ENCODE measurements at places on chromosomes 7 and 10.
A peak's percentile ranks its signal among the peaks of the same experiment; 100 is the strongest.

- DNase-seq = no peak
Observed at GRCh38 chr10:132514821-132515520, 22.6 kb upstream of the INPP5A start.

DNA sequence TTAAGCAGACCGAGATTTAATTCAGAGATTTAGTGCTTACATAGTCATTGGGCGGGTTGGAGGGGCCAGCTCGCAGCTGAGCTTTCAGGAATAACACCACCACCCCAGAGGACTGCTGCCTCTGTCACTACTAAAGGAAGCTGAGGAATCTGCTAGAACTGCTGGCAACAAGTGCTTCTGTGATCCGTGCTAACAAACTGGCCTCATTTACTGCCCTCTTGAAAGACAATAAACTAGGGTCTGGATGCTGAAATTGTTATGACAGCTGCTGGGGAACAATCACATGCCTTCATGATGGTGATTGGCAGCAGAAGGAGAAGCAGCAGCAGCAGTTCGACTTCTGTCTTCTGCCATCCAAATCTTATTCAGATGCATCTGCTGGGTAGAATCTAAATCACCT is 285.5 kb upstream of the TAC1 start:
- DNase-seq = no peak

- no peak for DNase-seq
Observed at GRCh38 chr7:35987016-35987415, 166.0 kb upstream of the EEPD1 start.

- DNase-seq = no peak
Observed at GRCh38 chr7:122689346-122690109, 9.4 kb downstream of the RNF133 start.

DNA sequence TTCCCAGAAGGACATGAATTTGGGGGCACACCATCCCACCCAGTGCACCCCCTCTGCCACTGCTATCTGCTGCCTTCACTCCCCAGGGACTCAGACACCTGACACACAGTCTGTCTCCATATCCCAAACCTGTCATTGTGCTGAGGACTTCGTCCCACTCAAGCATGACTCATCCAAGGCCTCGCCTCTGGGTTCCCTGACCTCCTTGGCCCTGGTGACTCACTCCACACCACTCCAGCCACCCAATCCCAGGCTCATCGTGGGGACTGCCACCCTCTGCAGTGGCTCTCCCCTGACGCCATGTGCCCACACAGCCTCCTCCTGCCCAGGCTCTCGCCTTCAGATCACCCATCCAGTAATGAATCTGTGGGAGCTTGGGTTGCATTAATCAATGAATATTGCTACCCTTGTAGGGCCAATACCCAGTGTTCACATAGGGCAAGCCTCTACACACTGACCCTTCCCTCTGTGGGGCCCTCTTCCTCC is 6.6 kb upstream of the INSIG1 start:
- DNase-seq = no peak

DNA sequence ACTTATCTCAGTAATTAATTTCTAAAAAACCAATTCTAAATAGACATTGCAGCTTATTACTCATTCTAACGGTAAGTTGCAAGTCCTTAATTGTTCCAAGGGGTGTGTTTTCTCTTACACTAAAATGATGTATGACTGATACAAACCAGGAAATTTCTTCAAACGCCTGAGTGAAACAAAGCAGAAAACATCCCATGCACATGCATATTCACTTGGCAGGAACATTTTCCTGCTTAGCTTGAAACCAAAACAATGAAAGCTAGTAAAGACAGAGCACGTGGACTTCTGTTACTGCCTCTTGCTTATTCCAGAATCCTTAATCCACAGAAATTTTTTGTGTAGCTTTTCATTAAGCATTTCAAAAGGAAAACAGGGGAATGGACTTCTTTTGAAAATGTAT is 187.7 kb downstream of the MTERF1 start:
- DNase-seq = no peak

DNA sequence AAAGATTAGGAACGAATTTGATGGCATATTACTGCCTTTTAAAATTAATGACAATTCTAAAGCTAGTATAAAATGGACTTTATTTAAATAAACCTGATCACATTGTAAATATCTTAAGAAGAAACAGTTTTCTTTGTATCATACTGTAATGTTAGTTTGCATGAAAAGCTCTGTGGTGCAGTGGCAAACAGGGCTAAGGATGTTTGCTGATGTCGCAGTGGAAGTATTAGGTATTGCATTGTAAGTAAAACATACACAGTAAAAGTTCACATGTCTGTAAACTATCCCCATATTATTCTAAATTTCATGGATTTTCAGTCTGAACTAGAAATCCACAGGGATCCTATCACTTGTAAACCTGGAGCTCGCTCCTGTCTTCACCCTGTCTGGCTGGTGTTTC is 252.6 kb upstream of the ZNF32 start:
- DNase-seq = peak; percentile 8

DNA sequence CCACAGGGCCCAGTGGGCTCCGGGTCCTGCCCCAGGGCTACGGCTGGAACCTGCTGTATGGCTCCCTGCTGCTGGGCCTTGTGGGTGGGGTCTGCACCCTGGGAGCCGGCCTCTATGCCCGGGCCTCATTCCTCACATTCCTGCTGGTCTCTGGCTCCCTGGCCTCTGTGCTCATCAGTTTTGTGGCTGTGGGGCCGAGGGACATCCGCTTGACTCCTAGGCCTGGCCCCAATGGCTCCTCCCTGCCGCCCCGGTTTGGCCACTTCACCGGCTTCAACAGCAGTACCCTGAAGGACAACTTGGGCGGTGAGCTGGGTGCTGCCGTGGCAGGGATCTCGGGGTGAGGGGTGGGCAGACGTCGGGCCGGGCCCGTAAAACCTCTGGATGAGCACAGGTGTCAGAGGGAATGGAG is 4.4 kb downstream of the SLC12A9 start:
- DNase-seq = no peak

DNA sequence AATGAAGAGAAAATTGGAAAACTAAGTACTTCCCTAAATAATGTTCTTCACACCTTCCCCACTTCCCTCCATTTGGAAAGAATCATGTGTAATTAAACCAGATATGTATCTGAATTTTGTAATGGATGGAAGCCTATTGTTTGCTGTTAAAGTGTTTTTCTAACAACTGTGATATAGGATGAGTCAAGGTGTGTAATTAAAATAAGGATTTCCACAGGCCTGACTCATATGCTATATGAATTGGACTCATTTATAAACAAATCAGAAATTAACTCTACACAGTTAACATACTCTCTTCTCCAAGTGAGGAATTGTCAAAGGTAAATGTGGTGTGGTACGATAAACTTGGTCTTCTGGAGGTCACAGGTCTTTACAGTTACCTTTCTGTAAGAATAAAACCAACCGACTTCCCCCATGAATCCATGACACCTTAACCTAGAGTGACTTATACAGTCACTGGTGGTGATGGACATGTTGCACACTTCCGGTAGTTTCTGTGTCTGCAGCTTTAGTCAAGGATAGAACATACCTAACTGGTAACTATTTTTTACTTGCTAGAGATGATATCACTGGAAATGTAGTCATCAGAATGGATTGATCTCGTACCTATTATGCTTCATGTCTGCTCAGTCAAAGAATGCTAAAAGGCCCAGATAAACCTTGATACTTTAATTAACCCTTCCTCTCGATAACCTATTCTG is 12.8 kb downstream of the PNLIPRP3 start:
- DNase-seq = no peak

DNA sequence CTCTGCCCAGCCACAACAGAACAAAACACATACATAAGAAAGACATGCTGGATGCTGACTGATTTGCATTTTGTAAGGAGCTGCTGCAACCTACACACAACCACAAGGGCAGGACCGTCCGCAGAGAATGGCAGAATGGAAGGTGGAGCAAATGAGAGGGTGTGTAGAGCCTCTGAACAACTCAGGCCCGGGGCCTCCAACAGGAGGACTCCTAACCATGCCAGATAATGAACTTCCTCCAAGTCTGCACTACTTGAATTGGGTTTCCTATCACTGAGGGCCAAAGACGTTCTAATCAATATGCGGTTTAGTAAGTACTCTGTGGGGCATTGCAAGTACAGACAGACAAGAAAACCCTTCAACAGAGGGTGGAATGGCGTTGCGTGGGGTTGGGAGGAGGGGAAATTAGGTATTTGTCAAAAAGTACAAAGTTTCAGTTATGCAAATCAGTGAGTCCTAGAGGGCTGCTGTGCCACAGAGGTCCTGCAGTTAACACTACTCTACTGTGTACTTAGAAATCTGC is 14.6 kb downstream of the VOPP1 start:
- no peak for DNase-seq

GRCh38 chr7:91898240-91898992 is 17.9 kb upstream of the MTERF1 start:
- DNase-seq = no peak

GRCh38 chr10:49656845-49657493 is 22.5 kb upstream of the C10orf53 start:
- DNase-seq = no peak

GRCh38 chr10:78215645-78216044 is 182.0 kb downstream of the RPS24 start:
- peak; percentile 26 for DNase-seq

GRCh38 chr10:112209684-112210131 is 26.1 kb upstream of the GPAM start:
- DNase-seq = no peak

- peak; percentile 64 for DNase-seq
Observed at GRCh38 chr7:5677538-5678294, 103.7 kb downstream of the RNF216 start.

- no peak for DNase-seq
Observed at GRCh38 chr7:126589068-126589684, 663.6 kb downstream of the GRM8 start.

DNA sequence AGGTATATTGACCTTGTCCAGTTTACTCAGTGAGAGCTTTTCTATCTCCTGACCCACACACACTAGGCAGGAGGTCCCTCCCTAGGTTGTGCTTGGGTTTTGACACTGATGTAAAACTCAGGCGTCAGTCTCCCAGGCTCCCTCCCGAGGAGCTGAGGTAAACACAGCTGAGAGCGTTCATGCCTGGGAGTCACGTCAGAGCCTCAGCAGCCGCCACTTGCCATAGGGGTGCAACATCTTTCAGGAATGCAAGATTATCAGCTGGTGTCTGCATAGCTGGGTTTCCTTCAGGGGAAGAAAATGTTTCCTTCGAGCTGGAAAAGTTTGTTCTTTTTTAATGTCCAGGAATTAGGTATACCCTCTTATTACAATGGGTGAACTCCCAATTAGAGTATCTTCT is 70.6 kb downstream of the FGFR2 start:
- DNase-seq = no peak

DNA sequence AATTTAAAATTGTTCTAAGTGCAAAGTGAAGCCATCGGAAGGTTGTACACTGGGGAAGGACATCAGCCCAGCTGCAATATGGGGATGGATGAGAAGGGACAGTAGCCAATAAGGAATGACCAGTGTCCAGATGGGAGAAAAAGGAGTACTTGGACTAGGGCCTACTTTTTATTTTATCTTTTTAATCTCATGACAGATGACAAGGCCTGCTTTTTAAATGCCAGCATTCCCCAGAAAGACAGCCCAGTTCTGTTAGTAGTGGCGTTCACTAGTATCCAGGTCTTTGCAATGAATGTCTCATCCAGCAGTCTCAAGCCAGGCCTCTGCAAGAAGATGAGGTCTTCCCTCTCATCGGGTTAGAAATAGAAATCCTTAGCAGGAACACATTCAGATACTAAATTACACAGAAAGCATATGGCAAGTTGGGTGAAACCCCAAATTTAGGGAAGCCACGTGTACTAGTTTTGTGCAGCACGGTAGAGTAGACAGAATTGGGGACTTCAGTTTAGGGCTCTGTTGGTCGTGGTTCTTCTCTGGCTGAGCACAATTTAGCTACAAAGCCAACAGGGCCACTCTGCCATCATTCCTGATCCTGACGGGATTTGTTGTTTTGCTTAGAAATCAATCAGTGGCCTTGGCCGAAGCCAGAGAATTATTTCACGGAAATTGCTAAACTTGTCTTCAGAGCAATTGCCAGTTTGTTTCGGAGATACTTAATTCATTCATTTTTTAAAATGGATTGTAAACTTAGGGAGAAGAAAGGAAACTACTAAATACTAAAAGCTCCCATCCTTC is 227.8 kb downstream of the ARHGAP21 start:
- no peak for DNase-seq

DNA sequence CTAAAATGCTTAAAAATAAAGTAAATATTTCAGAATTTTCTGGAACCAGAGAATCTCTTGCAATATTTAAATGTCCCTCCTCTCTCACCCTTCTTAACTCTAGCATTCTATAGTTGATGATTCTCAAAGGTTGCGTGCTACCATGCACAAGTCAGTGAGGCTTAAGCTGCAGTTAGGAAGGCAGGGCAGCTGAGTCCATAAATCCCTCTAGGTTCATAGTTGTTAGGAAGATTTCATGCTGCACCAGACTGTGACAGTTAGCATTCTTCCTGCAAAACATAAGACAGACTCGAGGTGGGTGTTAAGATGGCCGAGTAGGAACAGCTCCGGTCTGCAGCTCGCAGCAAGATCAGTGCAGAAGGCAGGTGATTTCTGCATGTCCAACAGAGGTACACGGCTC is 70.6 kb downstream of the MET start:
- DNase-seq = no peak

GRCh38 chr10:4310172-4310571 is 515.8 kb upstream of the AKR1E2 start:
- no peak for DNase-seq

DNA sequence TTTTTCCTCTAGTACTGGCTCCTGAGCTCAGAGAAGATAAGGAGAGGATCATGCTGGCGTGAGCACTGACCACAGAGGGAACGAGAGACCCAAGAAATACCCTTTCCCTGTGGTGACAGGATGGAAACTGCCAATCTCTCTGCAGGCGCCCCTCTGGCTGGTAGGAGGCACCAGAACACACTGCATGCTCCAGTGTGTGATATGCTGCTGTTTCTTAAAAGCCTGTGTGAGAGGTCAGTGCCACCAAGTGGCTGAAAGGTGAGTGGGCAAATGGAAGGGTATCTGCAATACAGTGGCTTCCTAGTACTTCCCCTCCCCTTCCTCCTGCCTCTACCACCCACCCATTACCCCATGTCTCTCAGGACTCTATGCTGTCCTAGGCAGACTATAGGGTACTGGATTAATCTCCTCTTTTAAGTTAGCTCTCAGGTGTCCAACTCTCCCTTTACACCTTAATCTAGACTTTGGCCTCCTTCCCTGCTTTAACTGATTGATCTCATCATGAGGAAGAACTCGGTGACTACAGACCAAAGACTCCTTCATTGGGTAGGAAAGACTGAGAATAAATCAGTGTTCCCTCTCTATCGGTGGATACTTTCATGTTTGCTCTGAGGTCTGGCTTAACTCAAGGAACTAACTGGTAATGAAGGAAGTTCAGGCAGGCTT is 283.6 kb downstream of the ADRA2A start:
- DNase-seq = no peak

GRCh38 chr10:22244001-22244400 is 26.2 kb upstream of the EBLN1 start:
- DNase-seq = peak; percentile 30

GRCh38 chr10:110023785-110024465 is 16.1 kb downstream of the ADD3 start:
- DNase-seq = no peak

GRCh38 chr10:43258211-43258561 is 8.7 kb downstream of the RASGEF1A start:
- no peak for DNase-seq
